ENCODE measurements at places on chromosomes 12 and 14.

DNA sequence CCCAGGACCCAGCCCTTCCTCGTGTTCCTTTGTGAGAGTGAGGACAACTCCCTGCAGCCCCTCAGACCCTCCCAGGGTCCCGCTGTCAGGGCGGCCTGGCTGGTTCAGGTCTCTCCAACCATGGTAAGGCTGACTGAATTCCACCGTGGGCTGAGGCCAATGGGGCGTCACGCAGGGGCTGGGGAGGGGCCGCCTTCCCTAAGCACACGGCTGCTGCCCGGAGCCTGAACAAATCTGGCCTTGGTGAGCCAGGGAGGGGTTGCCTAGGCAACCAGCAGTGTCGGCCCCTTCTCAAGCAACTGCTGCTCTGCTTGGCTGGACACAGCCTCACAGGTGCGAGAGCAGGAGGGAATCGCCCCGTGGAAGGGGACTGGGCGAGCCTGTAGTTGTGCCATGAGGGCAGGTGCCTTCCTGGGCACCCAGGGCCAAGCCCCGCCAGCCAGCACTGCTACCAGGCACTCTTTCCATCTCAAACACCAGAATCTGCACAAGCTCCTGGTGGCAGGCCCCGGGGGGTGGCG, 37.0 kb upstream of the GALNT9 start:
- no peak for DNase-seq

DNA sequence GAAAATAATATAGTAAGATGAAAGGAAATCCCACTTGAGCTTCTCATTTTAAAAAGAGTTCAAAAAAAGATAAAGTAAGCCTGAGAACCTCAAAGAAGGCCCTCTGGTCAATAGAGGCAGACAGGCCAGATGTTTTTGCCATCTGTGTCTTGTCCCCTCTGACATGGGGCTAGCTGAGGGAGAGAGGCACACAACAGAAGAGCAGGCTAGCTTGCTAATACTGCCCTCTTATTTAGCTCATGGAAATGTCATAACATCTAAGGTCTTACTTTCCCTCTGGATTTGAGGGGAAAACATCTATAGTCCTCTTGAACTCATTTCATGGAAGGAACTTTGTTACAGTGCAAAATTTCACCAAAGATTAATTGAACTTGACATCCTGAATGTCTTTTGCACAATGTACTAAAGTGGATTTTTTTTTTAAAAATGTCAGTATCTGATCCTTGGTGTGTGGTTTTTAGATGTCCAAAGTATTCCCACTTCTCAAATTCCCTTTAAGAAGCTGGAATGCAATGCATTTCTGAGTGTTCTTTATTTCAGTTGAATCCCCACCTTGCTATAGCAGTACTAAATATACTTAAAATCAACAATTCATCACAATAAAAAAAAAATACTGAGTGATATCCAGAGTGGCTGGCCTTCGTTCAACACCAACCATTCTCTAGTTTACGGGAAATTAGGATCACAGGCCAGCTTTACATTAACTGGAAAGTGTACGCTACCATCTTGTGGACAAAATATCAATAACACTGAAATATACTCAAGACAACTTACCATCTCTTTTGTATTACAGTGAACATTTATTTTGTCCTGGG, 176.7 kb downstream of the PAH start:
- peak; percentile 78 for DNase-seq

DNA sequence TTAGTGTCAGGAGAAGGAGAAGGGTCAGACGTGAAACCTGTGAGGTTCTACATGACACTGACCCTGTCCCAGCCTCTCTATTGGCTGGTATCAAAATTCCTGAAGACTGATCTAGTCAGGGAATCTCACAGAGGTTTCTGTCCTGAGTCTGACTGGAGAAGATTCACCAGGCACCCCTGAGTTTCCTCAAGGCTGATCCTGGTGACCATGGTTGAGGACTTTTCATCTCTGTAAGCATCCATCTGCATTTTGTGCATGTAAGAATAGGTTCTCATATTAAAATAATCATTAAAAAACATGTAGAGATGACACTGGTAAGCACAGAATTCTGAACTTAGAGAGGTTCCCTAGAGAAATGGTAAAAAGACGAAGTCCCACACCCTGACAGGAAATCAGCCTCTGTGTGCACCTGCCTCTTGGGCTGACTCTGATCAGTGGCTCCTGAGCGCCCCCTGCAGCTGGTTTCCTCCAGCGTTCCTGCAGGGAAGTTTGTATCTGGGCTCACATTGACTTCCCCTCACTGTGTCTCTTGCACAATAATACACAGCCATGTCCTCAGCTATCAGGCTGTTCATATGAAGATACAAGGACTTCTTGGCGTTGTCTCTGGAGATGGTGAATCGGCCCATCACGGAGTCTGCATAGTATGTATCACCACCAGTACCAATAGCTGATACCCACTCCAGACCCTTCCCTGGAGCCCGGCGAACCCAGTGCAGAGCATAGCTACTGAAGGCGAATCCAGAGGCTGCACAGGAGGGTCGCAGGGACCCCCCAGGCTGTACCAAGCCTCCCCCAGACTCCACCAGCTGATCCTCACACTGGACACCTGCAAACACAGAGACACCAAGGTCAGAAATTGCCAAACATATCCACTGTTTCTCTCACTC, 991.9 kb downstream of the TMEM121 start:
- DNase-seq = no peak

GRCh38 chr14:105343194-105343593, 28.6 kb downstream of the PACS2 start:
- no peak for DNase-seq

DNA sequence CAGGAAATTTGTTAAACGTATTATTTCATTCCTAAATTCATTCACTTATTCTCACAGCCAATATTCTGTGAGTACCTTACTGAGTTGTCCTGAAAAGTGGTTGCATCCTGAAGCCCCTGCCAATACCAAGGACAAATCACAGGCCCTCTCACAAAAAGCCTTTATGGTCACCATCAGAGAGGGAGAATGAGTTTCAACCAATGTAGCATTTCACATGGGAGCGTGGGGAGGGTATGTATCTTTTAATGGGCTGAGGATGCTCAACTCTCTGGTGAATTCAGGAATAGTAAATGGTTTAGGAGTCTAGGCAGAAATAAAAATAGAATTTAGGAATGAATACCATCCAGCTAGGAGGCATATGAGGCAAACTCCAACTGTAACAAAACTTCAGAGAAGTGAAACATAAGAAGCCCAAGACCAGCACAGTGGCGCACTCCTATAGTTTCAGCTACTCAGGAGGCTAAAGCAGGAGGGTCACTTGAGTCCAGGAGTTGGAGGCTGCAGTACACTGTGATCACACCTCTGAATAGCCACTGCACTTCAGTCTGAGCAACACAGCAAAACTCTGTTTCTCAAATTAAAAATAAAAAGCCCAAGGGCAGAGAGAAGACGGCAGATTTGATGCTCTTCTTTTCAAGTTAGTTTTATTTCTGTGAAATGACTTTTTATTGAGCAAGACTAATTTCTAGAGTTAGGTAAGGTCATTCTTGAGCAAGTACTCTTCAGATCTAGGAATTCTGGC, 142.7 kb downstream of the HMGA2 start:
- DNase-seq = no peak

DNA sequence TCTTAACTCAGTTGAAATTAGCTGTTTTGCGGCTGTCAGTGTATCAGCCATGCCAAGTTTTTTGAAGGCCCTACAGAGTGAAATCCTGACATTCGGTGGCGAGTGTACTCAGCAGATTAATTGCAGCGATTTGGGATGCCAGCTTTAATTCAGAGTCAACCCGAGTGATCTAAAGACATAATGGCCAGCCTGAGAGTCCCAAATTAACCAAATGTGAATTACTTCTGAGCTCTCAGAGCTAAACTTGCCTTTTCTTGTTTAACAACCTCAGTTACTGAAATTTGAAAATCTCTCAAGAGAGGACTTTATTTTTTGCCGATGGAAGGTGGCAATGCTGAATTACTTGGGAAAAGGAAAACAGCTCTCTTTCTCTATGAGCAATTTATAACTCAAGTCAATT, 148.5 kb downstream of the GLT1D1 start:
- DNase-seq = no peak

GRCh38 chr14:69475194-69475818, 9.2 kb upstream of the PLEKHD1 start:
- DNase-seq = no peak

DNA sequence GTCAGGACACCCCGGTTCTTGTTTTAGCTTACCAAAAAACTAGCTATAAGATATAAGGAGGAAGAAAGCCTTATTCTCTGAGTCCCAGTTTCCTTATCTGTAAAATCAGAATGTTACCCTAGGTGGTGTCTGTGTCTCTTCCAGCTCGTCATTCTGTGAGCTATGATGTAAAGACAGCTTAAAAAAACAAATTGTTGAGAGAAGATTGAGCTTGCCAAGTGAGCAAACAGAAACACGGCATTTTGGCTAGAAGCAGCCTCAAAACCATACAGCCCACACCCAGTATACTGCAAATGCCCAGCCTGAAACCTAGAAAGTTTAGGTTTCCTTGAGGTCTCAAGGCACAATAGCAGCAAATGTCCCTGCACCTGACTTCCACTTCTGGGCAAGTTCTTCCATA, 151.4 kb downstream of the SSPN start:
- DNase-seq = no peak

GRCh38 chr12:123071857-123072256, 79.0 kb downstream of the PITPNM2 start:
- no peak for DNase-seq

DNA sequence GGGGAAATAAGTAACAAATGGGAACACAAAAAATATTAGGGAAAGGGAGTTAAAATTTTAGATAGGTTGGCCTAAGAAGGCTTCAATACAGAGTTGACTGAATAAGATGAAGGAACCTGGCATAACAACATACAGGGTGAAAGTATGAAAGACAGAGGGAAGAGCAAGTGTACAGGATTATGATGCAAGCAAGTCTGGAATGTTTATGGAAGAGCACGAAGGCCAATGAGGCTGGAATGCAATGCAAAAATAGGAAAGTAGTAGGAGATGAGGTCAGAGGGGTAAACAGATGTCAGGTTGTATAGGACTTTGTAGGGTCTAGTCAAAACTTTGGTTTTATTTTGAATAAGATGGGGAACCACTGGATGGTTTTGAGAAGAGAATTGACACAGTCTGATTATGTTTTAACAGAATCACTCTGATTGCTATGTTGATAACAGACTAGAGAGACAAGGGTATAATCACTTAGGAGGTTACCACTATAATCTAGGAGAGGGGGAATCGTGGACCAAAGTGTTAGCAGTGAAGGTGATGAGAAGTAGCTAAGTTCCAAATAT, 96.8 kb downstream of the OSBPL8 start:
- DNase-seq = no peak

DNA sequence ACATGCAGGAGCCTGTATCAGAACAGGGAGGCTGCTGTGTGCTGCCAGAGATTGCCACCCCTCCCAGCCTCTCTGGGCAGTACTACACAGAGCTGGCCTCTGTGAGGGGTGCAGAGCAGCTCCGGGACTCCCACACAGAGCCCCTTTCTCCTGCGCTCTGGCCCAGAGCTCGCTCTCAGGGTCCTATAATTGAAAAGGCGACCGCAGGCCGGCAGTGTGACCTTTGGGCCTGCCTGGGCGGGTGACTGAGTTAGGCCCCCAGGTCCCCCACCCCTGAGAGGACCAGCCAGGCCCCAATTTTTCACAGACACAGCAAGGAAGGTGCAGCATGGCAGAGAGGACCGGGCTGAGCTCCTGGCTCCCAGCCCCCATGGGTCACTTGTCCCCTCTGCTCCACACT, 136.4 kb downstream of the ZFP36L1 start:
- no peak for DNase-seq

- DNase-seq = peak; percentile 28
Observed at GRCh38 chr14:51219473-51220448, 20.3 kb upstream of the TMX1 start.

- no peak for DNase-seq
Observed at GRCh38 chr12:10736463-10736862, 13.3 kb upstream of the YBX3 start.

DNA sequence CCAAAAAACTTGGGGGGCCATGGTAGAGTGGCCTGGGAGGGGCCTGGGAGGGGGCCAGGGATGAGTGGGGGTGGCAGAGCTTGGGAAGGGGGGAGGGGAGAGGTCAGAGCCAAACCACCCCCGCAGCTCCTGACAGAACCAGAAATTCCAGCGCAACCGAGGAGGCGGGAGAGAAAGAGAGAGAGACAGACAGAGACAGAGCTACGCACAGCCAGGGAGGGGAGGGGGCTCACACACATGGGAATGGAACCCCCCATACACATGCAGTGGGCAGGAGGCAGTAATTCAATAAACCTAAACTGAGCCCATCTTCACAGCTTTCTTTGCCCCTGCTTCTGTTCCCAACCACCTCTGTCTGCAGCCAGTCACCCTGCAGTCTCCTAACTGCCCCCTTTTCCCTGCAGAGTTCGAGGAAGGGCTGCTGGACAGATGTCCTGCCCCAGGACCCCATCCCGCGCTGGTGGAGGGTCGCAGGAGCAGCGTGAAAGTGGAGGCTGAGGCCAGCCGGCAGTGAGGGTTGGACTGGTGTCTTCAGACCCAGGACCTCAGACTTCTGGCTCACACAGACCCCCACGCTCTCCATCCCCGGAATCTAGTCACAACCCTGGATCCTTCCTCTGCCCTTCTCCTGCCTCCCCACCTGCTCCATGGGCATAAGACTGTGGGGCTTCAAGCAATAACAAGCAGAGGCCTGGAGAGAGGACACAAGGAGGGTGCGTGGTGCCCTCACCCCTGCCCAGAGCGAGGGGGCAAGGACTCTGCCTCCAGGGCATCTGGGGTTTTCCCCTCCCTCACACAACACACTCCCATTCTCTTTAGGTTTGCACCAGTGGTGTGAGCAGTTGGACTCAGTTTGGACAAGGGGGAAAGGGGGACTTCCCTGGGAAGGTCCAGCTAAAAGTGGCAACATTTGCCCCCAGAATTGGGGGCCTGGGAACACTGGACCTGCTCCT, 5.6 kb downstream of the NAB2 start:
- no peak for DNase-seq

- DNase-seq = peak; percentile 8
Observed at GRCh38 chr12:126936181-126936851, 1330.7 kb upstream of the TMEM132C start.

DNA sequence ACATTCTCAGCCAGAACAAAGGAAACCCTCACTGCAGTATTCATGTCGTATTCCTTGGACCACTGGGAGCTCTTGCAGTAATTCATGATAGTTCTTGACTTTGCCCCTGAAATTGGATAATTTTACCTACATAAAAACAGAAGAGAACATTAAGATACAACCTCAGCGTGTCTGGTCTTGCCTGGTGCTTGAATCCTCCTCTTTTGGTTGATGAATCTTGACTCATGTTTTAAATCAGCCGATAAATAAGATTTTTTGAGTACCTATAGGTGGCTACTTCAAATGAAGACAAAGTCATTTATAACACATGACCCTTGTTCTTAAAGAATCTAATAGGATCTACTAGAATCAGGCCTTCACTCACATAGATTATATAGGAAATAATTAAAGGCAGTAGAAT, 221.0 kb downstream of the PTPRO start:
- DNase-seq = no peak

- no peak for DNase-seq
Observed at GRCh38 chr12:8644345-8645248, 18.0 kb downstream of the MFAP5 start.

- DNase-seq = no peak
Observed at GRCh38 chr12:73529231-73529630, 1008.4 kb upstream of the ATXN7L3B start.

Data from muscle of arm (tissue), 14 donors.